Fibroblast of skin of right quadriceps (primary cell): ENCODE measurements at places on chromosomes 1 and 21.

- DNase-seq = peak; percentile 50
Observed at GRCh38 chr21:28220680-28221079, 772.0 kb downstream of the LTN1 start.

DNA sequence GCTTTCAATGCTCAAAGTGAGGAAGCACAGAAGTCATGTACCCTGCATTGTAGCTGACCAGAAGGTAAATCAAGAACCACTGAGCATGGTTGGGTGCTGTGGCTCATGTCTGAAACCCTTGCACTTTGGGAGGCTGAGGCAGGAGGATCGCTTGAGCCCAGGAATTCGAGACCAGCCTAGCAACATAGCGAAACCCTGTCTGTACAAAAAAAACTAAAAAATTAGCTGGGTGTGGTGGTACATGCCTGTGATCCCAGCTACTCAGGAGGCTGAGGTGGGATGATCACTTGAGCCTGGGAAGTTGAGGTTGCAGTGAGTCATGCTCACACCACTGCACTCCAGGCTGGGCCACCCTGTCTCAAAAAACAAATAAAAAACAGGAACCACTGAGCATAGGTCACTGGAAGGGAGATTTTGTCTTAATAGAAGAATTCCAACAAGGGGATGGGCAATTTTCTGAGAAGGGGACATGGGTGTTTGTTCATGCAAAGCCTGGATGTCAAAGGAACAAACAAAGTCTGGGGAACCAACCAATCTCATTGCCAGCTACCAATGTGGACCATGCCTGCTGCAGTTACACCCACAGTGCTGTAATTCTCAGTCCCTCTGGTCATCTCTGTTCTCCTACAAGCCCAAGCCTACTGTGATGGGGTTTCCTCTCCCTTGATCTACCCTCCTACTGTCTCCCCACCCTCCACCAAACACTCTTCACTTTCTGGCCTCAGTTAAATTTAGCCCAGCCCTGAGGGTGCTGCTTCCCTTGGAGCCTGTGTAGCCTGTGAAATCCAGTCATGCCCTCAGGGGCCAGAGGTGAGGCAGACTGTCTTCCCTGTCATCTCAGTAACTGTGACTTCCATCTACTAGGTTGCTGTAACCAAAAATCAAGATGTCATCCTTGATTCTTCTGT lies 47.9 kb downstream of the ELF3 start:
- no peak for DNase-seq

- DNase-seq = no peak
Observed at GRCh38 chr1:170436928-170437327, 95.0 kb upstream of the GORAB start.

DNA sequence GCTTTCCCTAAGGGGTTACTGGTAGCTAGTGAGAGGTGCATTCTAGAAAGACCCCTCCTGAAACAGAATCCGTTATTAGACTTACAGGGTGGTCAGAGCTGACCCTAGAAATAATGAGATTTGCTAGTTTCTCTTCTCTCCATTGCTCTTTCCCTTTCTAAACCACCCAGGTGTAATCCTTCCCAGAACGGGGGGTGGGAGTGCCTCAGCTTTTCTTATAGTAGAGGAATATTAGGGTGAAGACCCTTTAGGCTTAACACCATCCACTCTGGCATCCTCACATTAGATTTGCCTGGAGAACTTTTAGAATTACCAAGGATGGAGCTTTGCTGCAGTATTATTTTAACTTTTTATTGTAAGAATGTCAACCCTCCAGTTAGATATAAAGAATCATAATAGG lies 49.4 kb downstream of the CAPN9 start:
- DNase-seq = no peak

GRCh38 chr1:28921286-28921869 lies 7.0 kb downstream of the EPB41 start:
- no peak for DNase-seq

- peak; percentile 42 for DNase-seq
Observed at GRCh38 chr1:207888652-207889051, 22.3 kb downstream of the CD34 start.

GRCh38 chr1:4596486-4596885 lies 57.9 kb upstream of the AJAP1 start:
- no peak for DNase-seq

GRCh38 chr1:186689376-186689775 lies 9.2 kb upstream of the PTGS2 start:
- no peak for DNase-seq

DNA sequence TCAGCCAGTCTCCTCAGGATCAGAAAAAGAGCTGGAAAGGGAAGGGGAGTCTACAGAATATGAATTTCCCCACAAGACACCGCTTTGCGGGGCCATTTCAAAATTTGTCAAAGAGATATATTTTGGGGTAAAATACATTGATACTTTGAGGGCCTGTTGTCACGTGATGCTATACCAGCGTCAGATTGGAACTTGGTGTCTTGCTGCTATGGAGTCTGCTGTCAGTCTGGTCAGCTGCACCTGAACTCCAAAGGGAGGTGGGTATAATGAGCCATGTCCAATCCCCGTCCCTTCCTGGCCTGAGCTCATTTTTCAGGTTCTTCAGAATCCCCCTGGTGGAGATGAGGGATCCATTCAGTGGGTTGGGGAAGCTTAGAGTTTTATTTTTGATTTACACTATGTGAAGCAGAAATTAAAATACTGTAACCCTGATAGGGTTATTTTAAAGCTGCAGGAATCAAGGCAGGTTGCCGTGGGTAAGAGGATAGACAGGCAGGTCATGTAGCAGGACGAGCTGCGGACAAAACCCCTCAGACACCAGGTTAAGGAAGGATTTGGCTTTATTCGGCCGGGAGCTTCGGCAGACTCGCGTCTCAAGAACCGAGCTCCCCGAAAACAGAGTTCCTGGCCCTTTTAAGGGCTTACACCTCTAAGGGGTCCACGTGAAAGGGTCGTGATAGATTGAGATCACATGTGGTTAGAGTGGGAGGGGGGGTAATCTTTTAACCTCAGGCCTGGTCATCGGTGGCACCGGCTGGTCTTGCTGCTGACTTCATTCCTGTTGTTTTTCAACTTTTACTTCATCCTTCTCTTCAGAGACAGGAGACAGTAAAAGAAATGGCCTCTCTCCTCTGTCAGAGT lies 2.2 kb upstream of the POFUT2 start:
- no peak for DNase-seq

- peak; percentile 41 for DNase-seq
Observed at GRCh38 chr1:63148825-63149645, 173.3 kb upstream of the FOXD3 start.

- DNase-seq = no peak
Observed at GRCh38 chr1:12183095-12183794, 16.5 kb downstream of the TNFRSF1B start.

- DNase-seq = peak; percentile 49
Observed at GRCh38 chr21:35051287-35051818, 2.3 kb upstream of the RUNX1 start.

DNA sequence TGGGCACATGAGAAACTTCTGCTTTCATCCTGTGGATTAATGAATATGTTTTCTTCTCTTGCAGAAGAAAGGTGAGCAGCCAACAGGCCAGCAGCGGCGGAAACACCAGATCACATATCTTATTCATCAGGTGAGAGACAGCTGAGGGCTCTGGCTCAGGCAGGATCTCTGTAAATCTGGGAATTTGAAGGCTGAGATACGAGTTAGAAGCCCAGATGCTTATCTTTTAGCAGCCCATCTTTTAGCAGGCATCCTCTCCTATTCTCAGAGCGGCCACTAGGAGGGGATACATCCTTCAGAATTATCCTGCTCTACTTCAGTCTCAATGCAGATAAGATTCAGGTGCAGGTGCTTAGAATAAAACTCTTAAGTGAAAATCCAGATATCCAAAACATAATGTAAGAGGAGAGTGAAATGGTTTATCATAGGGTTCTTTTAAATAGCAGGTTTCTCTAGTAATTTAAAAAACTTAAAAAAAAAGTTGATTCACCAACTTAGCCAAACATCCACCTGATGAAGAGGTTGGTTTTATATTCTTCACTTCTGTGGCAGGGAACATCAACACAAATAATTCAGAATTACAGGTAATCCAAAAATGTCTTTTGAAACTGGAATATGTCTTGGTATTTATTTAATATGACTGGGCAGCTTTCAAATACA lies 19.3 kb downstream of the SH2D2A start:
- DNase-seq = peak; percentile 61
